ENCODE measurements at places on chromosomes 4 and X.

DNA sequence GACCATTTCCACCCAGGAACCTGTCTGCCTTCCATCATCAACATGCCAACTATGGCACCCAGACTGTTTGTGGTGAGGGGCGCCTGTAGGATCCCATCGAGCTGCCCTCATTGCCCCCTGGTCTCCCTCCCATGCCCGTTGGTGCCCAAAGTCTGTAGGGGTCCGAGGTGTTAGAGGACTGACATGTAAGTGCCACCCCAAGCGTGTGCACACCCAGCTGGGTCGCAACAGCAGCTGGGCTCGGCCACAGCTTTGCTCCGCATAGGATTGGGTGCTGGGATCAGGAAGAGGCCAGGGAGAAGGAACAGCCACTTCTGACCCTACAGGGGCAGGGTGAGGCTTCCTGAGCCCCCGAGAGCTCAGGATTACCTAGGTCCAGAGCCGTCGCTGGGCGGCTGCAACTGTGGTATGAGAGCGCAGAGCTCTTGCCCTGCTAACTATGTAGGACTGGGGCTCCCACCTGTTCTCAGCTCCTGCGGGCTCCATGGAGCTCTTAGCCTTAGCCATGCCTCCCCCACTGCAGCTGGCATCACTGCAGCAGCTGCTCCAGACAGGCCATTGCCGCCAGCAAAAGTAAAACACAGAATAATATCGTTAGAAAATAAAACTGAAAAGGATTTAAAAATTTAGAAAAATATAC lies 1160.3 kb downstream of the FSTL5 start:
- DNase-seq: no peak

- DNase-seq: no peak
Measured at GRCh38 chrX:96081891-96082290, 602.8 kb upstream of the DIAPH2 start.

- no peak for DNase-seq
Measured at GRCh38 chr4:87932718-87933141, 42.8 kb upstream of the SPP1 start.

DNA sequence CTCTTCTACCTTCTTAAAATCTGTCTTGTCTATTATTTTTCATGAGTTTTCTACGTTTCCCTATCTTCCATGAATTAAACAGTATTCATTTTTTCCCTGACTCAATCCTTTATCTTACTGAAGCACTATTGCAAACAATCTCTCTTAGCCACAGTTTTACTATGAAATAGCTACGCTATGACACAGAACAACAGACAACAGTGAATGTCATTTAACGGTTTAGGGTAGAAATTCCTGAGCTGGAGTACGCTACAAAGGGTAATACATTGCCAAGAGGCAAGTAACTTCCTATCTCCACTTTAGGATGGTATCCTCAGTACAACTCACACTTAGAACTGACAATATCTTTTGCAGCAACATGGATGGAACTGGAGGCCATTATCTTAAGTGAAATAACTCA lies 552.6 kb downstream of the INPP4B start:
- DNase-seq: no peak

DNA sequence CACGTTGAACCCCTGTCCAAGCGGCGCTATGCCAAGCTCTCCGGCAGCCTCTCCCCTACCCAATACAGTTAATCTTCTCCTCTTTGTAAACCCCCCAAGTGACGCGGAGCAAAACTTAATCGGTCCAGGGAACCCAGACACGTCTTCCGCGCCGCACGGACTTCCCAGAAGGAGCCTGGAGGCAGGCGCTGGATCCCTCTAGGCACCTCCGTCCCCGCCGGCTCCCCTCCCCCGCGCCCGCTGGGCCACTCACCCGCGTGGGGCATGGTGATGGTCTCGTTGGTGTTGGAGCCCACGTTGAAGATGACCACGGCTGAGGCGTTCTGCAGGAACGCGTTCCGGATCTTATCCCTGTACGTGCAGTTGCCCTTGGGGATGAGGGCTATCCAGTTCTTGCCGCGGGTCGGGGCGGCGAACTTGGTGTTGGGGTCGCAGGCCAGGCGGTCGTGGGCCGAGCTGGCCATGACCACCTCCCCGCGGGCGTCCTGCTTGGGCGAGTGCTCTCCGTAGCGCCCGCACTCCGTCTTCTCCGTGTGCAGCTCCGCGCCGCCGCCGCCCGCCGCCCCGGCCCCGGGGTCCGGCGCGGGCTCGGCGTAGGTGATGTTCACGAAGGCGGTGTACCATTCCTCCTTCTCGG lies 1.1 kb downstream of the RNF150 start:
- DNase-seq: peak; percentile 22

GRCh38 chr4:111717921-111718320 lies 427.3 kb upstream of the FAM241A start:
- peak; percentile 12 for DNase-seq

- DNase-seq: no peak
Measured at GRCh38 chr4:120508036-120508435, 414.5 kb downstream of the PRDM5 start.

DNA sequence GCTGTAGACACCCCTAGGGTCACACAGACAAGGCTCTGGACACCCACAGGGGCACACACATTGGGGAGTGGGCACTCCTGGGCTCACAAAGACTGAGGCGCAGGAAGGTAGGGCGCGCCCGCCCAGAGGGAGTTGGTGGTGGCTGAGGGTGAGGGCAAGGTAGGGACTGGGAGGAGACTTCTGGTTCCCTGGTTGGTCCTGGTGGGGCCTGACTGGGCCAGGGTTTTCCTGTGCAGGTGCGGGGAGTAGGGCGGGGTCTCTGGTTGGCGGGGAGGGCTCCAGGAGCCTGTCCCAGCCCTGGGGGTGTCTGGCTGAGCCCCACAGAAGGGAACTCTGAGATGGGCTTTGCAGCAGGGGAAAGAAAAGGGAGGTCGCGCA lies 6.7 kb upstream of the WAS start:
- DNase-seq: no peak

DNA sequence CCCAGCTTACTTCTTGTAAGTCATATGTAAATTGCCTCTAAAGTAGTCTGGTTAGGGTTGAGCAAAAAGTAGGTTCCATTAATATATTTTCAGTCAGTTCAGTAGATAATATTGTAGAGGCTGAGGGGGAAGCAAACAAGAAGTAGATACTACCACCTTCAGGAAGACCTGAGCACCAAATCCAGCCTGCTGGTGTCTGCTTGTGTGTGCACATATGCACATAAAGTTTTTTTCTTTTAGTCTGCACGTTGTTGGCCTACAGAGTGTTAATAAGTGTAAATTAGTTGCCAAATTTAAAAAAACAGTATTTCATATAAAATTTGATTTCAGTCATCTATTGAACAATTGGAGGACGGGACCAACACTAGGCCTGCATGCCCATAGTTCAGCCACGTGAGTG lies 76.7 kb downstream of the CCKAR start:
- DNase-seq: no peak

GRCh38 chr4:156182269-156182668 lies 228.6 kb upstream of the CTSO start:
- no peak for DNase-seq

DNA sequence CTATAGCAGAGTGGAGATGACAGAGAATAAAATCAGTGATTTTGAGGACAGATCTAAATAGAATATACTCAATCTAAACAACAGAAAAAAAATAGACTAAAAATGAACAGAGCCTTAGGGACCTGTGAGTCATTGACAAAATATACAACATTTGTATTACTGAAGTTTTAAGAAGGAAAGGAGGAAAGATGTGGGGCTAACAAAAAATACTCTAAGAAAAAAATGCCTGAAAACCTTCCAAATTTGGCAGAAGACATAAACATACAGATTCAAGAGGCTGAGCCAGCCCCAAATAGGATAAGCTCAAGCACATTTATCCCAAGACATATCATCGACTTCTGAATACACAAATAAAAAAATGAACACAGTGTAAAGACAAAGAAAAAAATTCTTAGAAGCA lies 123.6 kb upstream of the INTU start:
- DNase-seq: peak; percentile 55

DNA sequence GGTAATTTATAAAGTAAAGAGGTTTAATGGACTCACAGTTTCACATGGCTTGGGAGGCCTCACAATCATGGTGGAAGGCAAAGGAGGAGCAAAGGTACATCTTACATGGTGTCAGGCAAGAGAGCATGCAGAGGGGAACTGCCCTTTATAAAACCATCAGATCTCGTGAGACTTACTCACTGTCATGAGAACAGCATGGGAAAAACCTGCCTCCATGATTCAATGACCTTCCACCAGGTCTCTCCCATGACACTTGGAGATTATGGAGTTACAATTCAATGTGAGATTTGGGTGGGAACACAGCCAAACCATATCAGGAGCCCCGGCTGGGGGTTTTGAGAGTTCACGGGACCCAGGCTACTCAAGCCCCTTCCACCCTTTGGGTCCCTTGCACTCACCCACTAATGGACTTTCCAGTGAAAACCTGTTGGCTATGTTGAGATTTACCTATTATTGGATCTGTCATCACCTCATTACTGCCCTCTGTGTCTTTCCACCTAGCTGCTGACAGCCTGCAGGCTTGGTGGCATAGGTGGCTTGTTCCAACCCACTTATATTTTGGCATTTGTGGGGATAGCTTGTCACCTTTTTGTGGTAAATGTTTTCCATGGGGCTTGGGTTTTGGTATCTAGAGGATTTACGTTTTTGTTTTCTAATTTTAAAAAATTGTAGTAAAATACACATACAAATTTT lies 24.0 kb downstream of the IGFBP7 start:
- DNase-seq: no peak
